NCI-H1092 treated with DMSO at 0.1 percent for 48 hours (cell line): ENCODE measurements at places on chromosomes 1 and 21.

DNA sequence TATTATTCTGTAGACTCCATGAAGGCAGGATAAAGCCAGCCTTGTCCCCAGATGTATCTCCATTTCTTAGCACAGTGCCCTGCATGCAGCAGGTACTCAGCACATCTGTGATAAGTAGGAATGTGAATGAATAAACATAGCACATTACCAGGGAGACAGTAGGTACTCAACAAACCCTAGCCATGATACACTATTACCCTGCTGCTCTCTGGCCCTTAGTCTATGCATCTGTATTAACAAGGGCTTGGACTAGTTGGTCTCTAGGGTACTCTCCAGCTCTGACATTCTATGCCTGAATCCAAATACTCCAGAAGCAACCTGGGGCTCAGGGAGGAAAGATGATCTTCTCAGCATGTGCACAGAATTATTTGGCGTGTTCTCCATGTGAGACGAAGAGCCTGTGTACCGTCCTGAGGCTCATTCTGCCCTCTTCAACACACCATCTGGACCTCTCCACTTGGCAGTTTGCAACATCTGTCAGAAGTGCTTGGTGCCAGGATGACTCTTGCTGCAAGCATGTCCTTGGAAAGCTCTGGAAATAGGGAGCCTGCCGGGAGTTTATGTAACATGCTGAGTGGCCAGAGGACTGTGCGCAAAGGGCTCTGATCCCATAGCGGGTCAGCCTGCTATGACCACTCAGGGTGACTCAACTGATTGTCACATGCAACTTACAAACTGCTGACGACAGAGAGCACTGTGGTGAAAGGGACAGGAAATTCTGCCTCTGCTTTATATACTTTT is 228.2 kb upstream of the USP24 start:
- DNase-seq, result peak; percentile 49

DNA sequence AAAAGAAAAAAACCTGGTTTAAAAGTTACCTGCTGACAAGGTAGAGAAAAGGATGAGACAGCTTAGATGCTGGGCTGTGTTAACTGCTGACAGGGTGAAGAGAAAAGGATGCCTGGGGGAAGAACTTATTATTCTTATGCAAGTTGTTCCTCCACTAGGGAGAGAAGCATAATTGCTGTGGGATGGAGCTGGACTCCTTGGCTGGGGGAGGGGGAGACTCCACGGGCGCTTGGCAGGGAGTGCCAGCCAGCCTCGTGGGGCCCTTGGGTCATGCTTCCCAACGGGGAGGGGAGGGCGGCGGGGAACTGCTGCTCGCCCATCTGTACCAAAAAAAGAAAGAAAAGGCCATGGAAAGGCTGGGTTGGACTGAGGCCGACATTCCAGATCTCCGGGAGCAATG is 47.2 kb downstream of the SYCP1 start:
- DNase-seq, result no peak

DNA sequence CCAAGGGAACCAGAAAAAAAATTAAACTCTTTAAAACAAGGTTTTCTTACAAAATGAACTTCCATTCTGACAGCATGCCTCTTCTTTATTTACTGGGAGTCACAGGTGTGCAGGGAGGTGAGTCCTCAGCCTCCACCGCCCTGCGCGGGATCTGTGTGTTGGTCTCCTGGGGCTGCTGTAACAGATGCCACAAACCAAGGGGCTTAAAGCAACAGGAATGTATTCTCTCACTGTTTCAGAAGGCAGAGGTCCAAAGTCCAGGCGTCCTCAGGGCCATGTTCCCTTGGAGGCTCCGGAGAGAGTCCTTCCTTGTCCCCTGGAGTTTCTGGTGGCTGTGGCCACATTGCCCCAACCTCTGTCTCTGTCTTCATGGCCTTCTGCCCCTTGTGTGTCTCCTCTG is 123.6 kb upstream of the C1orf174 start:
- DNase-seq, result no peak

DNA sequence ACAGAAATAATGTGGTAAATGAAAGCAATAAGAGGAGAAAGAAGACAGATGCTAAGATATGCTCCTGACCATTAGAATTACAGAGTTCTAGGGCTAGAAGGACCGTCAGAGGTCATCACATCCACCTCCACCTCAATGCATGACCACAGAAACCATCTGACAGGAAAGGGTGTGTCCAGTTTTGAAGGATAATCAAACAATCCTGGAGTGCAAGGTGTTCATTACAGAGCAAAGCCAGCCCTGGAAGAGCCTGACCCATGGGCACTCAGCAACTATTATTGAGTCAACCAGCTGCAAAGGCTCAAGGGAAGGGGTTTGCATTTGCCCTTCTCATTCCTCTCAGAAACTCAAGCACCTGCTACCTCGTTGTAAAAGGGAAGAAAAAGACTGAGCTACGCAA is 46.4 kb downstream of the TOR1AIP2 start:
- no peak for DNase-seq

DNA sequence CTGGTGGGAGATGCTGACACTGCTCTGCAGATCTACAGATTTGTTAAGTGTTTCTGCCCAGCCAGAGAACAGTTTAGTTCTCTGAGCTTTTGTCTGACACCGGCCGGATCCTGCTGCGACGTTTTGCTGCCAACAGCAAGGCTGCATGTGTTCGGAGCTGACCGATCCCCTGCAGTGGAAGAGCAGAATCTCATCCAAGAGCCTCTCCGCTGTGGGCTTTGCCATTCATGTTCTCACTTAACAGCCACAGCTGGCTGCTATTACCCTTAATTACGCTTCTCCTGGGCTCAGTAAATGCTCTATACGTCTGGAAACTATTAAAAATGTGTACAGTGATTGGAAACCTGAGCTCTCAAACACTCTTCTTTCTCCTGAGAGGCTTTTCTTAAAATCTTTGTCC is 105.3 kb downstream of the BCAR3 start:
- DNase-seq, result peak; percentile 83

- DNase-seq, result no peak
Measured at GRCh38 chr21:41955516-41955915, 1.7 kb upstream of the C2CD2 start.

GRCh38 chr21:39125752-39126485 is 57.3 kb downstream of the PSMG1 start:
- peak; percentile 84 for DNase-seq

- DNase-seq, result no peak
Measured at GRCh38 chr1:161791904-161792655, 26.0 kb downstream of the ATF6 start.

DNA sequence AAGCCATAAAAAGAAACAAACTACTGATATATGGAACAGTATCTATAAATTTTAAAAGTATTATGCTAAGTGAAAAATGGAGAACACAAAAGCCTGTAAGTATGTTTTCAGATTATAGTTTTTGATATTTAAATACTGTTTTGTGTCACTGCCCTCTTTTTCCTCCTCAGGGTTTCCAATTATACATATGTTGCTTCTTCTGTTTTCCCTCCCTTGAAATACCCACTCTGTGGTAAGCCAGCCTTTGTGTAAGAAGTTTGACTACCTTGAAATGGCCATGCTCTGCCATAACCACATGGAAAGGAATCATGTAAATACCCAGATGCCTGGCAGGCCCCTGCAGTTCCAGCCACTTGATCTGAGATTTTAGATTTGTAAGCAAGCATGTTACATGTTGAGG is 248.3 kb downstream of the AKT3 start:
- no peak for DNase-seq

DNA sequence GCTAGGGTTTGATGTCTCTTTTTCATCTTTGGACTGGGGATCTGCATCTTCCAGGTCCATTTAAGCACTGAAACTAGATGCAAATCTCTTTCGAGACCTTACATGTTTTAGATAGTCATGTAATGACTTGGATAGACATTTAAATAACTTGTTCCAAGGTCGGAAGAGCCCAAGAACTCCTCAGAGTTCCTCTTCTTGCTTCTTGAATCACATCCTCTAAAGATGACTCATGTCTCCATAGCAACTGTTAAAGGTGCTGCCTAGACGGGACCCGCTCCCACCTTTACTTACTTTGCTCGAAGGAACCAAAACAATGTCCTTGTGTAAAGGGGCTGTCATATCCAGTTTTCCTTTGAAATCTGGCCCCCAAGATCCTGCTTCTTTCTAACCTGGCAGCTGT is 130.0 kb downstream of the EDEM3 start:
- DNase-seq, result no peak

- no peak for DNase-seq
Measured at GRCh38 chr1:227127891-227128290, 187.8 kb downstream of the COQ8A start.

DNA sequence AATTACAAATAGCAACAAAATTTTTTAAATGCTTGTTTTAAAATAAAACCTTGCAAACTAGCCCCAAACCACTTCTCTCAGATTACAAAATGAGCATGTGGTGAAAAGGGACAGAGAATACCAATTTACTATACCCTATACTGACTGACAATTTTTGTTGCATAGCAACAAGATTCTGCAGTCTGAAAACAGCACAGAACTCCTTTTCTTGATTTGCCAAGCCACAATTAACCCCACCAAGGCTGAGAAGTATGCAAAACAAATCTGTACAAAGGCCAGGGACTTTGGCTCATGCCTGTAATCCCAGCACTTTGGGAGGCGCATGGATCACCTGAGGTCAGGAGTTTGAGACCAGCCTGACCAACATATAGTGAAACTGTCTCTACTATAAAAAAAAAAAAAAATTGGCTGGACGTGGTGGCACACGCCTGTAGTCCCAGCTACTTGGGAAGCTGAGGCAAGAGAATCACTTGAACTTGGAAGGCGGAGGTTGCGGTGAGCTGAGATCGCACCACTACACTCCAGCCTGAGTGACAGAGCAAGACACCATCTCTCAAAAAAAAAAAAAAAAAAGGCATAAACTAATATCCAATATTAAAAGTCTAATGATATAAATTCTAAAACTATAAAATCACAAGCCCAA is 21.8 kb downstream of the ENAH start:
- no peak for DNase-seq

GRCh38 chr1:88001460-88001859 is 672.8 kb downstream of the LMO4 start:
- DNase-seq, result no peak

- DNase-seq, result no peak
Measured at GRCh38 chr1:42047508-42047880, 105.7 kb upstream of the GUCA2B start.

DNA sequence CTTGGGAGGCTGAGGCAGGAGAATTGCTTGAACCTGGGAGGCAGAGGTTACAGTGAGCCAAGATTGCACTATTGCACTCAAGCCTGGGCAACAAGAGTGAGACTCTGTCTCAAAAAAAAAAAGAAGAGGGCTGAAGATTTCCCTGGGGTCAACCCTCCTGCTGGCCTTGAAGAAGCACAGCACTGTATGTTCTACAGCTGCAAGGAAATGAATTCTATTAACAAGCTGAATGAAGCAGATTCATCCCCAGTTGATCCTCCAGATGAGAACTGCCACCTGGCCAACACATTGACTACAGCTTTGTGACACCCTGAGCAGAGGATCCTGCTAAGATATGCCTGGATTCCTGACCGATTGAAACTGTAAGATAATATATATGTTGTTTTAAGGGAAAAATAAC is 129.5 kb downstream of the ADSS2 start:
- DNase-seq, result no peak

- no peak for DNase-seq
Measured at GRCh38 chr1:41236781-41237180, 5.3 kb downstream of the SCMH1 start.

DNA sequence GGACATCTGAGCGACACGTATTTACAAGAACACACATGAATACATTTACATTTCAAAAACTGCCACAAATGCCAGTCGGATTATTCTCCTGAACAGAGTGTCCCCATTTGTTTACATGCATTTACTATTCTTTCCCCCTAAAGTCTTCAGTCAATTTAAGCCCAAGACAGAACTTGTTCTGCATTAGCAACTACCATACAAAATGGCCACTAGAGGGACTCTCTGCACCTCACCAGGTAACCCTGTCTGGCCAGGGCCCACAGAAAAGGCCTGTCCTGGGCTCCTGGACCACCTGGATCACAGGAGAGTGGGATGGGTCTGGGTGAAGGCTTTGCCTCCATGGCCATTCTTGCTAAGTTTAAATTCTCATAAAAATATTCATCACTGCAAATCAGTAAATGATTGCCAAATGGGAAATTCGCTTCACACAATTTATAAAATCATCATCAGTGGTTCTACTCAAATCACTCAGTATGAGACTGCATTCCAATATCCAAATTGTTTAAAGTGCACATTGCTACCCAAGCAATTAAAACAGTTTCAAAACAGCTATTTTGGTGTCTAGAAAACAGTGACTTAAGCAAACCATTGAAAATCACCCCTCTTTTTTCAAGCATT is 12.5 kb upstream of the GUCA2A start:
- peak; percentile 55 for DNase-seq

- DNase-seq, result no peak
Measured at GRCh38 chr1:157085421-157085820, 14.2 kb downstream of the ETV3L start.

DNA sequence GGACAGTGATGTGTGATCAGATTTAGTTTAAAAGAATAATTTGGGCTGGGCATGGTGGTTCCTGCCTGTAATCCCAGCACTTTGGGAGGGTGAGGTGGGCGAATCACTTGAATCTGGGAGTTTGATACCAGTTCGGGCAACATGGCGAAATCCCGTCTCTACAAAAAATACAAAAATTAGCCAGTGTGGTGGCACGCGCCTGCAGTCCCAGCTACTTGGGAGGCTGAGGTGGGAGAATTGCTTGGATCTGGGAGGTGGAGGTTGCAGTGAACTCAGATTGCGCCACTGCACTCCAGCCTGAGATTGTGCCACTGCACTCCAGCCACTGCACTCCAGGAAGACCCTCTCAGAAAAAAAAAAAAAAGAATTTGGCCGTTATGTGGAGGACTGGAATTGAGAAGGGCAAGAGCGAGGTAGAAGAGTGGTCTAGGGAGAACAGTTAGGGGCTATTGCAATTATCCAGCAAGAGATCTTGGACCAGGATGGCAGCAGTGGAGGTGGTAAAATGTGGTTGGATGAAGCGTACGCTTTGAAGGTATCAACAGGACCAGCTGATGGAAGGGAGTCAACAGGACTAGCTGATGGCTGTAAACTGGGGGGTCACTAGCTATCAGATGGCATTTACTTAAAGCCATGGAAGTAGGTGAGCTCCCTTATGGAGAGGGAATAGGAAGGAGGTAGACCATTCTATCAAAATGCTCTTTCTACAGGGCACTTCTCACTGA is 9.6 kb downstream of the BTBD19 start:
- DNase-seq, result no peak

GRCh38 chr1:232557096-232557495 is 72.8 kb downstream of the SIPA1L2 start:
- no peak for DNase-seq

DNA sequence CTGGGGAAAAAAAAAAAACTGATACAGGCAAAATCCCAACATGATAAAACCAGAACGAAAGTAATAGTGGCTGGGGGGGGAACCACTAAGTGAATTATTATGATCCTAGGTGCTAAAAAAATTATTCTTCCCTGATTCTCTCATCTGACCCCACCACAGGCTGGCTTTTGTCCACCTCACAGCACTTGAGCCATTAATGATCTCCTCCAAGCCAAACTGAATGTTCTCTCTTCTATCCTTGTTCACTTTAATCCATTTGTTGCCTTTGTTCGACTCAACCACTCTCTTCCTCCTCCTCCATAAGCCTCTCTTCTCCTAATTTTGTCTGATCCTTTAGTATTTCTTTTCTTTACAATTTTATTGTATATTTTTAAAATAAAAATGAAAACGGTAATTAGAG is 16.0 kb upstream of the SMYD2 start:
- DNase-seq, result peak; percentile 49

- DNase-seq, result peak; percentile 35
Measured at GRCh38 chr1:41716188-41717130, 202.3 kb downstream of the HIVEP3 start.

GRCh38 chr1:10216090-10216749 is 5.8 kb downstream of the KIF1B start:
- no peak for DNase-seq
